GM04504 (cell line): ENCODE measurements at places on chromosomes 3 and 15.

GRCh38 chr3:160790726-160791125, 34.7 kb downstream of the PPM1L start:
- no peak for DNase-seq

DNA sequence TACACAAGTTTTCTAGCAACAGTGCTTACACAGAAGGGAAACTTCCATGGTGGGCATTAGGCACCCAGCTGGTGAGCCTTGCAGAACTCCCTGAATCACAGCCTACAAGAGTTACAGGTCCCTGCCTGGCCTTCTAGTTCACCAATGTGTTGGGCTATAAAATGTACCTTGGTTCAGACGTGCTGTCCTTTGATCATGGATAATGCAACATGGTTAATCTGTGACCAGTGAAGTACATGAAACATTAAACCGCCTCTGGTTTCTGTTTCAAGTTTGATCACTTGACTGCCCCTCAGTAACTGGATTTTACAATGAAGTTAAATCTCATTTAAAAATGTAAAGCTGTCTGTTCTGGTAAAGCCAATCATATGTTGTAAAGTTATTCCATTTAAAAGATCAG, 51.8 kb downstream of the FMN1 start:
- DNase-seq: no peak

GRCh38 chr3:159441279-159441678, 547.4 kb upstream of the IL12A start:
- no peak for DNase-seq

GRCh38 chr3:160091441-160091840, 102.8 kb downstream of the IL12A start:
- DNase-seq: no peak

- DNase-seq: no peak
Observed at GRCh38 chr15:62715946-62716345, 326.6 kb upstream of the TPM1 start.

DNA sequence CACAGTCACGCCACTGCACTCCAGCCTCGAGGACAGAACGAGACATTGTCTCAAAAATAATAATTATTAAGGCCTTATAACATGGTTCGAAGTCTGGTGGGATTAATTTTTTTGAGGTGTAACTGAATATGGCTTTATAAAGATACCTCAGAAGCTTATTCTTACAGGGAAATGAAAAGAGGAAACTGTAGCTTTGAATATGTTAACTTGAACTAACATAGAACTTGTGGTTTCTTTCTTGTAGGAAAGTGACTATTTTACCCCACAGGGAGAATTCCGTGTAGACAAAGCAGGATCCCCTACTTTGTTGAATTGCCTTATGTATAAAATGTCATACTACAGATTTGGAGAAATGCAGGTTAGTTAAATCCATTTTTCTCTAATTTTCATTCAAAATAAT, 96.3 kb downstream of the STT3B start:
- no peak for DNase-seq
